Stimulated activated CD4-positive, alpha-beta T cell treated with anti-CD3 and anti-CD28 coated beads, Interleukin-2, amount 100 ng/mL, for 48 hours (primary cell): ENCODE measurements at places on chromosomes 13 and 19.

GRCh38 chr13:102317593-102317992 lies 84.3 kb downstream of the FGF14 start:
- DNase-seq, result no peak

DNA sequence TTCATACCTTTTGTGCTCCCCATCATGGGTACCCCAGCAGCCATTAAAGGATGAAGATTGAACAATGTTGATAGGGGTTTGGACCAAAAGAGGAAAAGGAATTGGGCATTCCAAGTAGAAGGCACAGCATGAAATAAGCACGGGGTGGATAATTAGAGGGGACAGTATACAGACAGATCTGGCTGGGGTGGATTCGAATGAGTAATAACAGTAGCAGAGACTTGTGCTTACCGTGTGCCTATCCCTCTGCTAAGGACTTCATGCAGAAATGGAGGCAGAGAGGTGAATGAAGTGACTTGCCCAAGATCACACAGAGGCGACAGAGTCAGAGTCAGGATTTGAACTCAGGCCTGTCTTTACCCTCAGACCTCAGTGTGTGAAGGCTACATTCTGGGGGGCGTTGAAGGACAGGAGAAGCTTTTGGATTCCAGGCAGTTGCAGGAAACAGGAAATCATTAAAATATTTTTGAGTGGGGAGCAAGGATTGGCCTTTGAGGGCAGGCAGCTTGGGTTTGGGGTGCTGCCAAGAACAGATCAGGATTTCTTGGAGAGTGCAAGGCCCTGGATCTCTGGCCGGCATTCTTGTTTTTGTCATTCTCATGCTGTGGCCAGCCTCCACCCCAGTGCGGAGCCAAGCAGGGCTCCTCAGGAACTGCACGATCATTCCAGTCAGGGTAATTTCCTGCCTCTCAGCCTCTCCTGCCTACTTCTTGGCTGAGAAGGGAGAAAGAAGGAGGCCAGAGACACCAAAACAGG lies 18.7 kb downstream of the PAF1 start:
- no peak for DNase-seq

GRCh38 chr19:57103573-57104277 lies 16.1 kb upstream of the USP29 start:
- peak; percentile 22 for DNase-seq

GRCh38 chr19:54178581-54179261 lies 5.8 kb upstream of the TMC4 start:
- no peak for DNase-seq

GRCh38 chr19:14116918-14117578 lies 514 bp downstream of the PRKACA start:
- no peak for DNase-seq

- DNase-seq, result no peak
Measured at GRCh38 chr13:112870051-112870331, 99.0 kb upstream of the MCF2L start.

DNA sequence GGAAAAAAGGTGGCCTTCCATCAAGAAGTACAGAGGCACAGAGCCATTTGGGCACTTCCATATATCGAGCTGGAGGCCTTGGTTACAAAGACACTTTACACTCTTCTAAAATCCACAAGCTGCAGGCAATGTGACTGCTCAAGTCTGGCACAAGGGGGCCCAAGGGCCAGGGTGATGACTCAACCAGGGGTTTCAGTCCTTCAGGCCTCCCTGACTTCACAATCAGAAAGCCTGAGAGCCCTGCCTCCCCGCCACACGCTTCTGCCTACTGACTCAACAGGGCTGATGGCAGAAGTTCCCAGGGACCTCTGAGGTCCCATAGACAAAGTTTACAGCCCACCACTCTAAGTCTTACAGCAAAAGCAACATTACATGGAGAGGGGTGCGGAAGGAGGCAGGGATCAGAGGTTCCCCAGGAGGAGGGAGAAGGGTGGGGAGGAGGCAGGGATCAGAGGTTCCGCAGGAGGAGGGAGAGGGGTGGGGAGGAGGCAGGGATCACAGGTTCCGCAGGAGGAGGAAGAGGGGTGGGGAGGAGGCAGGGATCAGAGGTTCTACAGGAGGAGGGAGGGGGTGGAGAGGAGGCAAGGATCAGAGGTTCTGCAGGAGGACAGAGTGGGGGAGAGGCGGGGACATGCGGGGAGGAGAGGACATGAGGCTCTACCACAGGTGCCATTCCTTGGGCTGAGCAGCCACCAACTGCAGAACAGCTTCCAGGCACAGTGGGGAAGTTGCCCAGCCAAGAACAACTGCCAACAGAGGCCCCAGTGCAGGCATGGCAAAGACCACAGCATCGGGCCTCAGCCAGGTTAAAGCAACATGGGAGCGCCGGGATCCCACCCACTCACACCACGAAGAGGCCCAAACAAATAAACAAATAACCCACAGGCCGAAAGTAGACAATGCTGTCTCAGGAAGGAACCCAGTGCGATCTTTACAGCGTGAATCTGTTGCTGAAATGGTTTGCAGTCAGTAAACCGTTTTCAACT lies 52.0 kb downstream of the SLC7A1 start:
- peak; percentile 50 for DNase-seq

- DNase-seq, result no peak
Measured at GRCh38 chr19:21617740-21618339, 112.4 kb downstream of the ZNF429 start.

GRCh38 chr13:52991344-52992020 lies 37.1 kb upstream of the OLFM4 start:
- DNase-seq, result no peak

GRCh38 chr13:105595471-105595870 lies 940.0 kb downstream of the EFNB2 start:
- no peak for DNase-seq

DNA sequence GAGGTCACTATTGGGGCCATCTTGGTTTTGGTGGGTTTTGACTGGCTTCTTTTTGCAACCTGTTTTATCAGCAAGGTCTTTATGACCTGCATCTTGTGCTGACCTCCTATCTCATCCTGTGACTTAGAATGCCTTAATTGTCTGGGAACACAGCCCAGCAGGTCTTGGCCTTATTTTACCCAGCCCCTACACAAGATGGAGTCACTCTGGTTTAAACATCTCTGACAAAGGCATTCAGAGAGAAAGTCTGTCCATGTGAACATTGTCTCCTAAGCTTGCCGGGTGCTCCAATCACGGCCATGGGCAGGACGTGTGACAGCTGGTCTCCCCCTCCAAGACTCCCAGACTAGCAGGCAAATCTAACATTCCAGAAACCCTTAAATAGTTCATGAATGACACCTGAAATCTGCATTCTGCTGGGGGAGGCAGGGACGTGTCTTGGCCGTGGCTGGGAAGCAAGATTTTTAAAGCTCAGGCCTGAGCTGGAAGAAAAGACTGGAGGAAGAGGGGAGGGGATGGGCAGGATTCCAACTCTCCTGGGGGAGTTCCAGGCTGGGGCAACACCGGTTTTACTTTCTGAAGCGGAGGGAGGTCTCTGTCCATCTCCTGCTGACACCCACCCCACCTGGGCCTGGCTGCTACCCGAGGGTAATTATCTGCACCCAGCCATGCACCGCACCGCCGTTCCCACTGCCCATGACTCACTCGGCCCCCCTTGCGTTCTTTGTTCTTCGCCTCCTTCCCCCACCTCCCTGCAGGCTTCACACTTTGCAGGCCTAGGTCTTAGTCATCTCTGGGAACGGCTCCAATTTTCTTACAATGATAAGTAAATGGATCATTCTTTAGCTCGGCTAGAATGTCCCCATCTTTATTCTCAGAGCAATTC lies 11.6 kb upstream of the OR1M1 start:
- no peak for DNase-seq

- DNase-seq, result no peak
Measured at GRCh38 chr13:44017756-44018309, 138.1 kb downstream of the LACC1 start.

- peak; percentile 85 for DNase-seq
Measured at GRCh38 chr19:47210689-47211316, 20.2 kb downstream of the BBC3 start.

DNA sequence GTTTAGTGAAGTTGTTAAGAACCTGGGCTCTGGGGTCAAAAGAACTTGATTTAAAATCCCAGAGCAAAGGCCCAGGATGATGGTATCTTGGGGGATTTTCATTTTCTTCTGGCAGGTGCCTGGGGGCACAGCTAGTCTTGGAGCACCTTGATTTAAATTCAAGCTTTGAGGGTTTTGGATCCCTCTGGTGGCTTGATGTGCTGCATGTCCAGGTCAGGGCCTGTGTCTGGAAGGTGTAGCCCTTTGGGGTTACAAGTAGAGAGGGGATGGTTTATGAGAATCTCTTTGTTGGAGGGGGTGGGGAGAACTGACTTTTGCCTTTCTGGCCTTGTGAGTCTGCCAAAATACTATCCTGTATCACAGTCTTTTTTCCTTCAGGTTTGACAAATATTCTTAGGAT lies 55.8 kb downstream of the AKAP11 start:
- DNase-seq, result no peak

DNA sequence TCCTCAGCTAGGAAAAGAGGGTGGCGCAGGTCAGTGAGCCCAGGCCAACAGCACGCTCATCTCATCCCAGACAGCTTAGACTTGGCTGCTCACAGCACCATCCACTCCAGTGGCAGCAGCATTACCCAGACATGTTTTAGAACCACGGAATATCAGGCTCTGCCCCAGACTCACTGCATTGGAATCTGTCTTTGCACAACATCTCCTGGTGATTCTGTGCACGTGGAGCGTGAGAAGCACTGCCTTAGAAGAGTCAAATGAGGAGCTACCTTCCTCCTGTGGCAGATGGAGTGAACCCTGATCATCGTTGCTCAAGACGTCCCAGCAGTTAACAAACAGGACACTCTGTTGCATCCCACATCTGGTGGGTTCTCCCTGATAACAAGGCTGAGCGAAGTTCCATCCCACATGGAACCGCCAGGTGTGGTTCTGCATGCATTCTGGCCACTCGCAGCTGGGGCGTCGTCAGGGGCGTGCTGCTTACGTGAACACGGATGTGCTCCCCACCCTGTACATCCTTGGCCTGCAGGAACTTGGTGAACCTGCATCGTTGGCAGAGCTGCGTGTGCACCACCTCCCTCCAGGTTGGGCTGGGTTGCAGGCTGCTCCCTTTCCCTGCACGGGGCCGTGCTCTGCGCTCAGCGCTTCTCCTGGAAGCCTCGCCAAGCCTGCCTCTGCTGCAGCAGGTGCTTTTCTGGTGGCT lies 25.2 kb upstream of the ATP11A start:
- DNase-seq, result no peak

- no peak for DNase-seq
Measured at GRCh38 chr13:77345150-77345780, 18.4 kb upstream of the MYCBP2 start.

DNA sequence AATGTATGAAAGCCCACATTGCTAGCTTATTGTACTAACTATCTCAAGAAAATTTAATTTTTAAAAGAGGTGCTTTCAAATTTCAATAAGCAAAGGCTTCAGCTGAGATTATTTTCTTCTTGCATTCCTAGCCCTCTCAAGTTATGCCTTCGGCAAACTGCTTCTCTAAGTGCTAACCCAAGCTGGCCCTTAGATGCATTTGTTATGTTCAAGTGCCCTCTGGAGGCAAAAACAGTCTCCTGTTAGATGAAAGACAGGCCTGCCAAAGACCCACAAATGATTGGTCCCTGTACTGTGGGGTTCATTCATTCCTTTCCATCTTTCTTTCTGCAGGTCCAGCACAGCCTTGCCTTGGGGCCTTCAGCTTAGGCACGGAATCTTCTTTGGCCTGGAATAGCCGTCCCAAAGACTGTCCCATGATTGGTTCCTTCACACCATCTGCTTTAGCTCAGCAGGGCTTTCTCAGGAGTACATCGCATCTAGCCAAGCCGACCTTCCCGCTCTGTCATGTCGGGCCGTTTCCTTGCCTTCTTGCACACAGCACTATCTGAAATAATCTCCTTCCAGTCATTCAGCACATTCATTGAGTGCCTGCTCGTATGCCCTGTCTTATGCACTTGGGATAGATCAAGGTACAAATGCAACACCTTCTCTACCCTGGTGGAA lies 26.4 kb upstream of the TPTE2 start:
- peak; percentile 16 for DNase-seq

DNA sequence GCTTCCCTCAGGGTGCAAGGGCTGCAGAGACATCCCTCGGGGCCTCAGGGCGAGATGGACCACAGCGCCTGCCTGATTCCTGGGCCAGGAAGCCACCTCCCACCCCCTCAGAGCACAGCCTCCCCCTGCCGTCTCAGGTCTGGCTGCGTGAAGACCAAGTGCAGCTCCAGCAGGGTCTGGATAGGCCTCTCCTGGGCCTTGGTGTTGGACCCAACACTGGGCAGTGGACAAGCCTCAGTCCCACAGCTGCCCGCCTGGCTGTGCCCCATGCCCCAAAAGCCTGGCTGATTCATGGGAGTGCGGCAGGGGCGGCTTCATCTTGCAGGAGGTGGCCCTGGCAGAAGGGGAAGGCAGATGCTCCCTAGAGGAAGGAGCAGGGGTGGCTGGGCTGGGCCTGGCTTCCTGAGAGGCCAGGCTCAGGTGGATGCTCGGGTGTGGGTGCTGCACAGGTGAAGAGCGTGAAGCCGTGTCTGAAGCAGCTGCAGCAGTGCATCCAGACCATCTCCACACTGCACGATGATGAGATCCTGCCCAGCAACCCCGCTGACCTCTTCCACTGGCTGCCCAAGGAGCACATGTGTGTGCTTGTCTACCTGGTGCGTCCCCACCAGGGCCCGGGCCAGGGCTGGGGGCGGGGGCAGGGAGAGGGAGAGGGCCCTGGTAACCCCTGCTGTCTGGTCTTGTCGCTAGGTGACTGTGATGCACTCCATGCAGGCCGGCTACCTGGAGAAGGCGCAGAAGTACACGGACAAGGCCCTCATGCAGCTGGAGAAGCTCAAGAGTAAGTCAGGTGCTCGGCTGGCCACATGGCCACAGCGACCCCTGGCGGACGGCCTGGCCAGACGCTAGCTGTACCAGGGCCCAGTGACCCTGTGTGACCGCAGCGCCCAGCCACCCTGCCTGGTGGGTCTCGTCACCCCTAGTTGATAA lies 21.7 kb downstream of the MAU2 start:
- DNase-seq, result no peak

DNA sequence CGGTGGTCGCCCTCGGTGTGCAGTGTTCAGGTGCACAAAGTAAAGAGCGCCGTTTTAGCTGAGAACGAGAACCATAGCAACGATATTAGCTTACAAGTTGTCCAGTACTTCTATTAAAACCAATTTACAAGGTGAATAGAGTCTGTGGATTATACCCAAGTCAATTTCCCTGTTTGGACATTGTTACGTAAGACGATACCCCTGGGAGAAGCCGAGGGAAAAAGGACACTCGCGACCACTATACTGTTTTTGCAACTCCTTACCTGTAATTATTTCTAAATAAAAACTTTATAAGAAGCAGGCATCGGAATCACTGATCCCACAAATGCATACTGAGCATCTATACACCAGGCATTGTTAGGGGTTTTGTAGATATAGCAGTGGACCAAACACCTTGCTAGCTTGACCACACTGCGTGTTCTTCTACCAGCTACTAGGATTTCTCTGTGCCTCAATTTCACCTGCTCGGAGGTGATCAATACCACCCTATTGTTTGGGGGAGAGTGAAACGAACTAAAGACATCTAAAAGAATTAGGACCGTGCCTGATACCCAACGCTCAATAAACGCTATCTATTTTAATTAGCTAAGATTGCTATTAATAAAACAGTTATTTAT lies 488 bp upstream of the EEF2 start:
- DNase-seq, result no peak
